Brain pericyte (primary cell): ENCODE measurements at places on chromosomes 16 and 17.

DNA sequence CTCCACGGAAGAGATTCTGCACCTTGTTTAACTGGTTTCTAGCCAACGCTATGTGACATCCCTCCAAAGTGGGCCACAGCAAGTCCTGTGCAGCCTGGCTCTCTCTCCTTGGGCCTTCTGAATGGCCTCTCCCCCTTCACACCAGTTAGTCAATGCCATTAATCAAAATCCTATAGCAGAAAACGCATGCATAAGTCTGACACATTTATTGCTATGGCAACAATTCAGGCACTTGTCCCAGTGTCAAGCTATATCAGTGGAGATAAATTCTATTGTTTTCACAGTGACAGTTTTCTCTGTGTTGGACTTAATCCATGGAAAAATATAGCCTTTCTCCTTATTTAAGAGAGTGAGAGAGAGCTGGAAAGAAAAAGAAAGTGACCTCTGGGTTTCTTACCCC, 87.2 kb upstream of the TOX3 start:
- DNase-seq, result no peak

DNA sequence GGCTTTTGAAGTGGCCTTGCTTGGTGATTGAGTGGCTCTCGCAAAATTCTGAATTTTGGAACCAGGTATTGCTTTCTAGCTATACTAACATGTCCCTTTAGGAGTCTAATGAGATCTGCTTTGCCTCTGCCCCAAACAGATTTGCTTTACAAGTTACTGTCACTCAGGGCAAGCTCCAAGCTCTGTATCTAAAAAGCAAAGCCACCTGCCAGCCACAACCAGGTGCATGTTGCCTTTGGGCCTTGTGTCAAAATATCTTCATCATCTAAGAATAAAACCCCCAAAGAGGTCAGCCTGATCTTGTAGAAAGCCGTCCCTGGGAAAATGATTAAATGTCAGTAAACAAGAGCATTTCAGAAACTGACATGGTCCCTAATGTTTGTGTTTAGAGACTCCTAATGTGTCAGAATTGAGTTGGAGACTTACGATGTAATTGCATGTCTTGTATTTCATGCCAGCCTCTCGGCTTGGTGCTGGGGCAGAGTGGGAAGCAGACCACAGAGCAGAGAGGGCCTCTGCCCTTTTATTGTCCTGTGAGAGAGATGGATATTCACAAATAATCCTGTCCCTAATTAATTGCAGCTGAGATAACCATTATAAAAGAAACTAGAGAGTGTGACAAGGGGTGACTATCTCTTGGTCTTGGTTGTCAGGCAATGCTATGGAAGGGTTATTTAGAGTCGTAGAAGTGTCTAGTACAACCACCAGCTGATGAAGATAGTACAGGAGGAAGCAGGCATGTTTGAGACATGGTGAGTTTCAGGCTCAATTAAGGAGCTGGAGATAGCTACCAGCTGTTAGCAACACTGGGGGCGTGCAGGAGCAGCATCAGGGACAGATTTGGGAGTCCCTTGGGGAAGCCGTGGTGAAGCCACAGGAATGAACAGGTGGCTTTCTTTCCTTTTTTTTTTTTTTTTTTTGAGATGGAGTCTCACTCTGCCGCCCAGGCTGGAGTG, 90.7 kb downstream of the PITPNC1 start:
- DNase-seq, result no peak

DNA sequence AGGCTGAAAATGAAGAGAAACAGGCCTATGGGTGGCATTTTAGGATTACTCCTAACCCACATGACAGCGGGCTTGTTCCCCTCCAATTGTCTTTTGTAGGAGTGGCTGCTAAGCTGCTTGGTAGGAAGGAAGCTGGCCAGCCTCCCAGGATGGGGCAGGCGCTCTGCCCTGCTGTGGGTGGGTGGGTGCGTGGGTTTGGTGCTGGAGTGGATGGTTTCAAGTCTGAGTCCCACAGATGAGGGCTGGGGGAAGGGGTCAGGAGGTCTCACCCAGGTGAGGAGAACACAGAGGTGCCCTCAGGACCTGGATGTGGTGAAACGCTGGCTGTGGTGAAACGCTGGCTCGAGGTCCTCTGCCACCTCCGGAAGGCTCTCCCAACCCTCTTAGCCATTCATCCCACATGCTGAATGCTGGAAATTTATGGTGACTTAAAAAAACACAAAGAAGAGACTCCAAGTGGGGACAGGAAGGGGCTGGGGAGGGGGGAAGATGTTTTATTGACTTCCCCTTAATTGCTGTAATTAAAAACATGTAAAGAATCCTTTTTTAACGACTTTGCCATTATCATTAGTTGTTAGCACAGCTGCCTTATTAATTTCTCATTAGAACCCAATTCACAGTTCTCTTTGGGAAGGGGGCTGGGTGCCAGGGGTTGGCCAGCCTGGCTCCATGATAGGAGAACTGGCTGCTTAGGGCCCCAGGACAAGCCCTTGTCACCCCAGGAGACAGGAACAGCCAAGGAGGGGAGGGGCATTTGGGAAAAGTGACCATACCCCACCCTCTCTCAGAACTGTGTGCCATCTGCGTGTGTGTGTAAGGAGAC, 153.5 kb upstream of the CDC42EP4 start:
- no peak for DNase-seq

GRCh38 chr17:68379692-68380677, 77.3 kb downstream of the WIPI1 start:
- no peak for DNase-seq

DNA sequence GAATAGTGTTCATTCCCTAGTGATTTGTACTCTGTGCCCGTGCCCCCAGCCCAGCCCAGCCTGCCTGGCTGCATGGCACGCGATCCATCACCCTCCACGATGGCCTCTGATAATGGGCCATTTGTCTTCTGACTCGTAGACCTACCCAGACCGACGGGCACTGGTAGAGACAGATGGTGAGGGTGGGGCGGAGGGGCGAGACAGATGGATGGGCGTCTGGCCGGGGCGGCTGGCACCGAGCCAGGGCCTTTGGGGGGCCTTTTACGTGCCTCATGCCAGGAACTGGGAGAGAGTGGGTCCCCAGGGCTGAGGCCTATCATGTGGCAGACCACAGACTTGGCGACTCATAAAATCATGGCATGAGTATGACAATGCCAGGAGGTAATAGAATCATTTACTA, 25.4 kb downstream of the CRHR1 start:
- no peak for DNase-seq

DNA sequence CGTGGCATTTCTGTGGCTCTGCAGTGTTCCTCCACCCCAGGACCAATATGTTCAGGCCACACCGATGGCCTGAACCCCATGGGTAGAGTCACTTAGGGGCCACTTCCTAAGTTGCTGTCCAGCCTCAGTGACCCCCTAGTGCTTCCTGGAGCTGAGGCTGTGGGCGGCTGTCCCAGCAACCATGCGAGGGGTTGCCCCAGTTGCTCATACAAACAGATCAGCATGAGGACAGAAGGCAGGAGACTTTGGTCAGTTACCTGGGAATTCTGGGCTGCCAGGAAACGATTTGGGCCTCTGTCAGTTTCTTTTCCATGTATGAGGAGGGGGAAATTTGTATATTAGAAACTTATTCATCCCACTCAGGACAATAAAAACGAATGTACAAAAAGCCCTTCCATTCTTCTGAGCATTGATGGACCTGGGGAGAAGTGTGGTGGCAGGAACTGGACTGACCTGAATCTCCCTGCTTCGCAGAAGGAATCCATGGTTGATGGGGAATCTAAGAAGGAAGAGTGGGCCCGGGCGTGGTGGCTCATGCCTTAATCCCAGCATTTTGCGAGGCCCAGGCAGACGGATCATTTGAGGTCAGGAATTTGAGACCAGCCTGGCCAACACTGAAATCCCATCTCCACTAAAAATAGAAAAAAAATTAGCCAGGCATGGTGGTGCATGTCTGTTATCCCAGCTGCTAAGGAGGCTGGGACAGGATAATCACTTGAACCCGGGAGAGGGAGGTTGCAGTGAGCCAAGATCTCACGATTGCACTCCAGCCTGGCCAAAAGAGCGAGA, 4.9 kb upstream of the IL32 start:
- no peak for DNase-seq

GRCh38 chr17:78641666-78642065, 64.5 kb upstream of the DNAH17 start:
- DNase-seq, result no peak

DNA sequence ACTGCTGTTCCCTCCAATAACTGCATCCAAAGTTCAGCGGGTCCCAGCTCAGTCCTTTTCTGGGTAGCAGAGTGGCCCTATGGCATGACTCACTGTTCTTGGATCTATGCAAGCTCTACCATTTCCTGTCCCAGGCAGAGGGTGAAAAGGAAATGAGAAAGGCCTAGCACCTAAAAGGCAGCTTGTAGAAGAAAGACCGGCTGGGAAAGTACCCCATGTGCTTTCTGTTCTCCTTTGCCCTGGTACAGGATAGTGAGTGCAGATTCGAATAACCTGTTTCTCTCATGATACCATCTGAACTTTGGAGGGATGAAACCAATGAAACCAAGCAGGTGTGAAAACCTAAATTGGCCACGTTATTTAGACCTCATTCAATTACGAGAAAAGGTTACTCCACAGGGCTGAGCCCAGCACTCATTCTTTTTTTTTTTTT, 12.7 kb upstream of the HASPIN start:
- DNase-seq, result no peak

GRCh38 chr16:56203052-56203451, 11.8 kb downstream of the GNAO1 start:
- DNase-seq, result no peak

- DNase-seq, result no peak
Observed at GRCh38 chr17:12896180-12896785, 107.0 kb downstream of the ARHGAP44 start.

DNA sequence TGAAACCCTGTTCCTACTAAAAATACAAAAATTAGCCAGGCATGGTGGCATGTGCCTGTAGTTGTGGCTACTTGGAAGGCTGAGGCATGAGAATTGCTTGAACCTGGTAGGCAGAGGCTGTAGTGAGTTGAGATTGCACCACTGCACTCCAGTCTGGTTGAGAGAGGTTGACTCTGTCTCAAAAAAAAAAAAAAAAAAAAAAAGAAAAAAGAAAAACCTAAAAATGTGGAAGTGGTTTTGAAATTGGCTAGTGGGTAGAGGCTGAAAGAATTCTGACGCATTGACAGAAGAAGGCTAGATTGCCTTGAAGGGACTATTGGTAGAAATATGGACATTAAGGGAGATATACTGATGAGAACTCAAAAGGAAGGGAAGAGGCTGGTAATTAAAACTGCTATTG, 33.6 kb upstream of the CPPED1 start:
- no peak for DNase-seq

- DNase-seq, result no peak
Observed at GRCh38 chr16:84239909-84240308, at the start of gene KCNG4. Gene KCNG4 (minus strand): TSS chr16:84240012. CDS start chr16:84237485, 2,527 bp downstream.

- DNase-seq, result no peak
Observed at GRCh38 chr17:9023392-9024218, 2.3 kb downstream of the NTN1 start.

DNA sequence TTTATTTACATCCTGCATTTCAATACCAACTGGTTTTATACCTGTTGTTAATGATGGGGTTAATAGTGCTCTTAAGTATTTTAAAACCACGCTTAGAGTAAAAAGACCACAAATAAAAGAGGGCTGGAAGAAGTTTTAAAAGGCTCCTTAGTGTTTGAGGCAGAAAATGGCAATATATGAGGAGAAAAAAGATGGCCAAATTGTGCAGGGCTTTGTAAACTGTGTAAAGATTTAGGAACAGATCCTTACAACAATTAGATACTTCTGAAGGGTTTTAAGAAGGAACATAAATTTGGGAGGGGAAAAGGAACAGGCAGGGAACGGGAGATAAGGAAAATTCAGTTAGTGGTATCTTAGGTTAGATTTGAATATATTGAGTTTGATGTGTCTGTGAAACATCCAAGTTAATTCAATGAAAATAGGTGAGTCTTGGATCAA, 12.7 kb downstream of the CDC27 start:
- DNase-seq, result no peak

DNA sequence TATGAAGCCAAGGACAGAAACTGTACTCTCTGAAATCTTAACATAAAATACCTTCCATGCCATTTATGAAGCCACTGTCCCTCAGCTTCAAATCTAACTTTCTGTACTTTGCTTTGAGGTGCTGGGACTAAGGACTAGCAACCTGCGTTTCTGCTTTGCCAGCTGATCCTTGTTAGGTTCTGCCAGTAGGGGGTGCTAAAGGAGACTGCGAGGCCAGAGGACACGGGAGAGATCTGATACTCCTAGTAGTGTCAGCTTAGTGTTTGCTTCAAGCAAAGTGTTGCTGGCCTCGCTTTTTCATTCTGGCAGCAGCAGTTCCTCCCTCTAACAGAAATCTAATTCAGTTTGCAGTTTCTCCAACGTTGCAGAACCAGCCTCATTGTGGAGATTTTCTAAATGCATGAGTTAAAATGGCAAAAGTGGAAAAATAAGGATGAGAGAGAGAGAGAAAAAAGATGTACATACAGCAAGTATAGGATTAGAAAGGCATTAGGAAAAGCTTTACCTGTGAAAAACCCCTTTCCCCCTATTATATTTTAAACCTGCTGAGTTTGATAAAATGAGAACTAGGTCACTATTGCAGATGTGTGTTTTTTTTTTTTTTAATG, 297.5 kb downstream of the CA10 start:
- DNase-seq, result no peak

GRCh38 chr17:80034791-80035686, 633 bp downstream of the TBC1D16 start:
- no peak for DNase-seq

DNA sequence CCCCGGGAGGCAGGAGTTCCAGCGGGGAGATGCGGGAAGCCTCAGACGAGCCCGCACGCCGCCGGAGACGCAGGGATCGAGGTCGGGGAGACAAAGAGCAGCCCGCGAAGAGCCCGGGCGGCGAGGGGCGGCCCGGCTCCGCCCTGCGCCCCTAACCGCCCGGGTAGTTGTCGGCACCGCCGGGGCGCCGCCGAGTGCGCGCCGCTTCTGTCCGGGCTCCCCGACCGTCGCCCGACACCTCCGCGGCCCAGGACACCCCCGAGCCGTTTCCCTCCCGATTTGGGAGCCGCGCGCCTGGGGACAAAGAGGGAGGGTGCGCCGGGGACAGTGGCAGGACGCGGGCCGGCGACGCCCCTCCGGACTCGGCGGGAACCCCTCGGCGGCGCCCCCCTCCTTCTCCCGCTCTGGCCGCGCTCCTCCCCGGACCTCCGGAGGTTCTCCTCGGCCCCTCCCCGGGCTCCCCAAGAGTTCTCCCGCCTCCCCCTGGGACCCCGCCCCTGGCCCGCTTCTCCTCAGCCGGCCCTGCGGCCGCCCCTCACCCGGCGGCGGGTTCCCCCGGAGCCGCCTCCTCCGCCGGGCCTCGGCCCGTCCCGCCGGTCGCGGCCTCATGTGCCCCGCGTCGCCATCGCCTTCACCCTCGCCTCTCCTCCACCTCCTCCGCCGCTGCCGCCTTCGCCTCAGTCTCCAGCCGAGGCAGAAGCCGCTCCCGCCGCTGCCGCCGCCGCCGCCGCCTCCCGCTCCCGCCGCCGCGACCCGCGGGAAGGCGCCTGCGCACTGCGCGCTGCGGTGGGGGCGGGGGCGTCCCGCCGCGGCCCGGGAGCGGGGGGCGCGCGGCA, at the start of gene GJC1:
Gene GJC1 (minus strand): TSS at position 765 of the 836 bp plus-strand sequence. CDS start 24,470 bp downstream, outside the sequence.
- DNase-seq, result no peak
